ENCODE measurements at places on chromosomes 13 and 19. TPM values are rescaled to one million over a fixed set of nuclear protein-coding genes. Genes with fewer than 3 reads are reported as not detected.
A peak's percentile ranks its signal among the peaks of the same experiment; 100 is the strongest.

DNA sequence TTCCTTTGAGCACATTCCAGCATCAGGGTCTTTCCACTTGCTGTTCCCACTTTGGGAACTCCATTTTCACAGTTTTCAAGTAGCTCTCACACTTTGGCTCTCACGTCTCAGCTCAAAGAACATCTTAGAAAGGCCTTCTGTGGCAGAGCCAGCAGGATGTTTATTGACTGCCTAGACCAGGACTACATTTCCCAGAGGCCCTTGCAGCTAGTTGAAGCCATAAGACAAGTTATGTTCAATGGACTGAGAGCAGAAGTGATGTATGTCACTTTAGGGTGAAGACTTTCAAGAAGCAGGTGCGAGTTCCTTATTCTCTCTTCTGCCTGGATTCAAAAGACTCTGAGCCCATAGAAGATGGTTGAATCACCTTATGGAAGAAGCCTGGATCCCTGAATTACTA is 4.3 kb upstream of the HAUS5 start:
- no peak for DNase-seq

GRCh38 chr13:77033717-77034302 is 6.9 kb upstream of the FBXL3 start:
- no peak for DNase-seq

C19orf38 gene
- 5.4 TPM for total RNA-seq

DNA sequence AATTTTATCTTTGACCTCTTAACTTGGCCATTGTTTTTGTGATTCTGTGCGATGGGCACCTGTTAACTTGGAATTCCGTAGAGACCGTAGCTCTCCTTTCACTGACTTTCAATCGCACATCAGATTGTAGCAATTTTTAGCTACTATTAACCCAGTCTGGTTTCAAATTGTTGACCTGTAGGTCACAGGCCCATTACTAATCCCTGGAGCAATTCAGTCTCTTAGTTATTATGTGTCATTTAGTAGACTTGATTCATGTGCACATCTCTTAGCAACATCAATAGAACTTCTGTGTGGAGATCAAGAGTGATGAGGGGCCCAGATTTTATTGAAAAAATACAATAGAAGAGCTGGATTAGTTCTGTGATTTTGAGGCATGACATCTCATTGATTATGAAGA is 549.6 kb upstream of the SLC10A2 start:
- no peak for DNase-seq

- no peak for DNase-seq
These were observed 204.9 kb downstream of the ZIC5 start for GRCh38 chr13:99766641-99767045.

DNA sequence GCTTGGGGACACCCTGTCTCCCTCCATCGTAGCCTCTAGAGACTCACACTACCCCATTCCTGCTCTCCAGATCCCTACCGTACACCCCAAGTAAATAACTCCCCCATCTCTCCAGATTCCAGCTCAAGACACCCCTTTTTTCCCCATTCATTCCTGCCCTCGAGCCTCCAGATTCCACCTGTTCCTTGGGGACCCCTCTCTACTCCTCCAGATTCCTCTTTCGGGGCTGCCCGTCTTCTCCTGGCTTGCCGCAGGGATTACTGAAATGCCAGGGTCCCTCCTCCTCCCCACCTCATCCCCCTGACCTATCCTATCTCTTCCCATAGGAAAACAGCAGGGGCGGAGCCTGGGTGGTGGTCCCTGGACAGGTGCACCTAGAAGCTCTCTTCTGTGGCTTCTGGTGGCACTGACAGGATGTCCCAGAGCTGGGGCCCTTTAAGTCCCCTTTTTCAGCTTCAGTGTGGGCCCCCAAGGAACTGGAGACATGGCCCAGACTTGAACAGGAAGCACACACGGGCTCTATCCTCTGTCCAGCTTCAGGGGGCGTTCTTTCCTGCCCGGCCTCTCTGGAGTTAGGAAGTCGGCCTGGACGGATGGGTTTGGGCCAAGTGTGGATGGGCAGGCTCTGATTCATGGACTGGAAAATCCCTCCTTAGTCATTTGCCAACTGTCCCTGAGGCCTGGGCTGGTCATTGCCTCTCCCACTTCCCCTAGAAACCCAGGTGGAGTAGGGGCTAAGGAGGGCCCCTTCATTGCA is 1.2 kb downstream of the ZSWIM4 start:
- DNase-seq, result peak; percentile 77

TUBB4A gene
- 2.2 TPM for total RNA-seq

All from omental fat pad (tissue), 4 donors.